Uterus (tissue), 4 donors: ENCODE measurements at places on chromosomes 6 and 20.

GRCh38 chr6:44855562-44856411, 468.3 kb downstream of the CDC5L start:
- no peaks in the 10 kb centered on the region for H3K27me3 ChIP-seq
- DNase-seq, result no peak
- no peak overlapping the region for H3K4me3 ChIP-seq
- no peak overlapping the region for H3K27ac ChIP-seq
- H3K4me1 ChIP-seq, result no peaks in the 10 kb centered on the region
- H3K36me3 ChIP-seq, result no peaks in the 10 kb centered on the region

- DNase-seq, result no peak
- H3K36me3 ChIP-seq, result no peaks in the 10 kb centered on the region
- H3K4me3 ChIP-seq, result no peak overlapping the region
- H3K4me1 ChIP-seq, result no peaks in the 10 kb centered on the region
- H3K27me3 ChIP-seq, result no peaks in the 10 kb centered on the region
- no peak overlapping the region for H3K27ac ChIP-seq
These were observed 62.8 kb upstream of the TFB1M start for GRCh38 chr6:155377061-155377460.

GRCh38 chr6:170265655-170266054, 25.2 kb downstream of the DLL1 start:
- no peak for DNase-seq
- no peak overlapping the region for H3K27ac ChIP-seq
- H3K36me3 ChIP-seq, result no peaks in the 10 kb centered on the region
- no peaks in the 10 kb centered on the region for H3K27me3 ChIP-seq
- no peak overlapping the region for H3K4me3 ChIP-seq

DNA sequence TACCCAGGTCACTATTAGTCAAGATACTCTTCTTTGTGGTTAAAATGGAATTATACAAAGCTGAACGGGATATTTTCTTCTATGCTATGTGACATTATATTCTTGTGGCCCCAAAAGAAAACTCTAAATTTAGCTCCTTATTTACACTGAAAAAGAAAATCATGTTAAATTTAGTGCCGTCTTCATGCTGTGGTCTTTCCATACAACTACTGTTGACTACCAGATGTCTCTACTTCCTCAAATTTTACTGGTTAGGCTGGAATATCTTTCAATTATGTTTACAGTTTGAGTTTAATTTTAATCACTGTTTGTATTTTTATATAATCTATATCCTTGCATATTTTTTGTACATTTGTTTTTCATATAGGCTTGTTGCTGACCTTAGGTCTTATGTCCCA, 95.6 kb upstream of the FOXO3 start:
- peak overlapping the region; percentile 7 for H3K27ac ChIP-seq
- H3K27me3 ChIP-seq, result no peaks in the 10 kb centered on the region
- H3K4me1 ChIP-seq, result no peaks in the 10 kb centered on the region
- no peak overlapping the region for H3K4me3 ChIP-seq
- H3K36me3 ChIP-seq, result no peaks in the 10 kb centered on the region
- no peak for DNase-seq

- H3K4me1 ChIP-seq, result no peaks in the 10 kb centered on the region
- H3K27ac ChIP-seq, result no peak overlapping the region
- DNase-seq, result no peak
- no peaks in the 10 kb centered on the region for H3K27me3 ChIP-seq
These were observed 132.6 kb upstream of the ASCC3 start for GRCh38 chr6:101013612-101014195.
